ENCODE measurements at places on chromosomes 7 and 10.

DNA sequence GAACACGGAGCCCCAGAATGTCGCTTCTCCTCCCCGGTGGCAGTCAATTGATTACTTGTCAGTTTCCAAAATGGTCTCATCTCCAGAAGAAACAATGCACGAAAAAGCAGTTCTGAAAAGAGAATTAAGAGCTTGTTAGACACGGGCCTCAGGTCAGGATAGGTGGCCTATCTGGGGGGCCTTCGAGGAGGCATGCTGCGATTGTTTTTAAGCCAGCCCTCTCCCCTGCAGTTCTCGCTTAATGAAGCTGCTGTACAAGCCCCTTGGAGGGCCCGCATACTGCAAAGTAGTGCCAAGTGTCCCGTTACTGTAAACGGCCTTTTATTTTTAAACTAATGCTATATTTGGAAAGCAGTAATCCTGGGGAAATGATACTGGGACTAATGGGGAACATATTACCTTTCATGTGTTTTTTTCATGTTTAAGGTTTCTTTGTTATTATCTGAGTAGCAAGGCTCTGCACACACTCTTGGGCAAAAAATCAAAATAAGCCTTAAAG is 114.8 kb upstream of the TCF7L2 start:
- H3K4me1 ChIP-seq: no peaks in the 10 kb centered on the region
- H3K27ac ChIP-seq: no peak overlapping the region
- no peak overlapping the region for H3K4me3 ChIP-seq
- no peaks in the 10 kb centered on the region for H3K36me3 ChIP-seq

DNA sequence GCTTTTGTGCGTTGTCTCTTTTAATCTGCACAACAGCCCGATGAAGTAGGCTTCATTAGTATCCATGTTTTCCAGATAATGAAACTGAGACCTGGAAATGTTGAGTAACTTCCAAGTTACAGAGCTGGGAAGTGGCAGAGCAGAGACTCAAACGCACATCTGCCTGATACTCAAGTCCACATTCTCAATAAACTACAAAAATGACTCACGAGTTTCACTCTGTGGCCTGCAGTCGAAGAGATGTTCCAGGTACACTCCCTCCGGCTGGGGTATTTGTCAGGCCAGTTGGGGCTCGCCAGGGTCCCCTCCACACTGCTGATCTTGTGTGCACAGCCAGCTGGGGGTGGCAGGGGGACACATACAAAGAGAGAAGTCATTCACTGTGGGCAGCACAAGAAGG is 17.7 kb upstream of the OPALIN start:
- H3K4me3 ChIP-seq: no peak overlapping the region
- H3K36me3 ChIP-seq: no peaks in the 10 kb centered on the region
- peaks cover 13% of the 10 kb centered on the region for H3K27me3 ChIP-seq
- no peak for DNase-seq
- H3K27ac ChIP-seq: no peak overlapping the region
- H3K4me1 ChIP-seq: peaks cover 18% of the 10 kb centered on the region

- H3K36me3 ChIP-seq: no peaks in the 10 kb centered on the region
- no peaks in the 10 kb centered on the region for H3K4me1 ChIP-seq
- H3K27me3 ChIP-seq: no peaks in the 10 kb centered on the region
- H3K27ac ChIP-seq: no peak overlapping the region
Observed at GRCh38 chr7:95424716-95425115, 10.1 kb downstream of the PON2 start.

GRCh38 chr10:74500816-74501215 is 325.6 kb upstream of the KAT6B start:
- peaks cover 40% of the 10 kb centered on the region for H3K36me3 ChIP-seq
- H3K4me3 ChIP-seq: no peak overlapping the region
- no peak for DNase-seq
- H3K27me3 ChIP-seq: no peaks in the 10 kb centered on the region

DNA sequence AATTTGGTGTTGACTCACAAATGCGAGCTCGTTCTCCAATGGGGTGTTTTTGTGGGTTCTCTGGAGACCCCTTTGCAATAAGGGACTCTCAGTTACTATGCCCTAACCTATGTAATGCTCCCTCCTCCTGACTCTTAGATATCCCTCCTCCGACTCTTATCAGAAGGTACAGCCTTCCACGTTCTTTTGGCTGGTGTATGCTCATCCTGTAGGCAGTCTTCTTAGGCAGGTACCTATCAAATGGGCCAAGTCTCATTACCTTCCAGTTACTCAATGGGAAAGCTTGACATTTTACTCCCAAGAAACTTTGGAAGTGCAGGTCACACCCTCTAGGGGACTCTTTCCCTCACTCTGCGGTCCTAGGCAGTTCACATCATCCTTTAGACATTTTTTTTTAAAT is 32.6 kb downstream of the SLC26A5 start:
- H3K27me3 ChIP-seq: peaks cover 23% of the 10 kb centered on the region
- DNase-seq: no peak
- H3K36me3 ChIP-seq: no peaks in the 10 kb centered on the region
- no peaks in the 10 kb centered on the region for H3K4me1 ChIP-seq
- no peak overlapping the region for H3K27ac ChIP-seq

DNA sequence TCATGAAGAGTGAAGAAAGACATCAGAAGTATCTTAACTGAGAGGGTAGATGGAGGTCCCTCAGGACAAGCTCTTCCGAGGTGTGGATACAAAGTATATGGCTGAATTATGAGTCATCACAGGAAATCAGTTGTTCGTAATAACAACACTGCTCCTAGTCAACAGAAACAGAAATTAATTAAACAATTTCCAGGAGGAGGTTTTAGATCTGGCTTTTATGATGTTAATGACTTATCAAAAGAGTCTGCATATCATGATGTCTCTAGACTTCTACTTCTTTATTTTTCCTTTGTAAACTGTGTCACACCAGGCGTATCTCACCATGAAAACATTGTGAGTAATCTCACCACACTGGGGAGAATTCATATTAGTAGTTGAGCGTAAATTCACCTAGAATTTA is 31.2 kb downstream of the OSBPL3 start:
- no peaks in the 10 kb centered on the region for H3K27me3 ChIP-seq
- peaks cover 9% of the 10 kb centered on the region for H3K36me3 ChIP-seq
- no peak for DNase-seq
- peaks cover 62% of the 10 kb centered on the region for H3K4me1 ChIP-seq
- H3K27ac ChIP-seq: no peak overlapping the region

GRCh38 chr10:52440612-52441285 is 126.7 kb downstream of the DKK1 start:
- no peak overlapping the region for H3K27ac ChIP-seq
- no peaks in the 10 kb centered on the region for H3K27me3 ChIP-seq
- no peaks in the 10 kb centered on the region for H3K36me3 ChIP-seq
- no peaks in the 10 kb centered on the region for H3K4me1 ChIP-seq

- H3K27ac ChIP-seq: no peak overlapping the region
- no peak overlapping the region for H3K4me3 ChIP-seq
- H3K27me3 ChIP-seq: peaks cover 11% of the 10 kb centered on the region
Observed at GRCh38 chr7:48130658-48131108, 40.6 kb upstream of the ABCA13 start.

- H3K4me1 ChIP-seq: peaks cover 6% of the 10 kb centered on the region
- no peak overlapping the region for H3K4me3 ChIP-seq
- H3K27ac ChIP-seq: no peak overlapping the region
- DNase-seq: no peak
- peaks cover 14% of the 10 kb centered on the region for H3K36me3 ChIP-seq
Observed at GRCh38 chr10:132606031-132606491, 68.5 kb downstream of the INPP5A start.

DNA sequence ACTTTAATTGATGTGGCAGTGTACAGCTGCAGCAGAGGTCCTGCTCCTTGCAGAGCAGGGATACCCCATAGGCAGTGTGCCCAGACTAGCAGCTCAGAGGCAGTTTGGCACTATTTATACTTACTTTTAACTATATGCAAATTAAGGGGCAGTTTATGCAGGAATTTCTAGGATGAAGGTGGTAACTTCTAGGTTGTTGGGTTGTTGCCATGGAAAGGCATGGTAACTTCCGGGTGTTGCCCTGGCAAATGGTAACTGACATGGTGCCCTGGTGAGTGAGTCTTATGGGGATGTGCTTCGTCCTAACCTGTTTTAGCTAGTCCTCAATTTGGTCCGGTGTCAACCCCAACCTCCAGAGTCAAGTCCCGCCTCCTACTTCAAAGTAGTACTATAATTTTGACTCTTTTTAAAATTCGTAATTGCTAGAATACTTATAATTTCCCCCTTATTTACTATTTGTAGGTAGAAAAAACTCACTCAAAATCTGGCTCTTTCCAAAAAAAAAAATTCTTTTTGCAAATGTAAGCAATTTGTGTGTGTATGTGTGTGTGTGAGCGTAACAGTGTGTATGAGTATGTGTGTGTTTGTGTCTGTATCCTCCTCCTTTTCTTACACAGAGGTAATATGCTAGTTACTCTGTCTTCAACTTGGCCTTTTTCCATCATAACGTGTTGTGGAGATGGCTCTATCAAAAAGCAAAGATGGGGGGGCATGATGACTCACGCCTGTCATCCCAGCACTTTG is 5.9 kb downstream of the COL26A1 start:
- no peak overlapping the region for H3K4me3 ChIP-seq
- peaks cover 33% of the 10 kb centered on the region for H3K27me3 ChIP-seq
- no peak for DNase-seq
- H3K36me3 ChIP-seq: no peaks in the 10 kb centered on the region

GRCh38 chr10:61021926-61022325 is 77.9 kb upstream of the RHOBTB1 start:
- H3K4me3 ChIP-seq: no peak overlapping the region
- H3K27me3 ChIP-seq: peaks cover 3% of the 10 kb centered on the region
- no peak for DNase-seq
- no peaks in the 10 kb centered on the region for H3K36me3 ChIP-seq
- H3K27ac ChIP-seq: no peak overlapping the region
- no peaks in the 10 kb centered on the region for H3K4me1 ChIP-seq

- no peak overlapping the region for H3K4me3 ChIP-seq
- H3K27ac ChIP-seq: no peak overlapping the region
- DNase-seq: no peak
- H3K27me3 ChIP-seq: peaks cover 9% of the 10 kb centered on the region
Observed at GRCh38 chr10:15426558-15426957, 55.5 kb upstream of the FAM171A1 start.
